ENCODE measurements at places on chromosomes 6 and 20.

- no peak for DNase-seq
Measured at GRCh38 chr20:13276945-13277541, 56.0 kb downstream of the ISM1 start.

DNA sequence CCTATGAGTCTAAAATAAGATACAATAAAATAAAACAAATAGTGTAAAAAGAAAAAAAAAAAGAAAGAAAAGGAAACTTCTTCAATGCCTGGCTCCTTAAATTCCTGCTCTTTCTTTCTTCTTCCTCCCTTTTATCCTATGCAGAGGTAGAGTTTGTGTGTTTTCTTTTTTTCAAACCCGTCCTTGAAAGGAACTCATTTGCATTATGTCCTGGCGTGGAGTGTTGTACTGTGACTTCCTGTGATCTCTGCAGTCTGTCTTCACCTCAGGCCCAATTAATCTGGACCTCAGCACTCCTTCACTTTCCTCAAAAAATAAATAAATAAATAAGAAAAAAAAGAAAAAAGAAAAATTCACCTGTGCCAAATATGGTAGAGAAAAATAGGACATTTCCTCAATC, 541.9 kb upstream of the SPTLC3 start:
- DNase-seq, result no peak

- no peak for DNase-seq
Measured at GRCh38 chr6:133945158-133945557, 7.9 kb upstream of the TBPL1 start.

- no peak for DNase-seq
Measured at GRCh38 chr6:125753218-125753936, 3.9 kb downstream of the HEY2 start.

DNA sequence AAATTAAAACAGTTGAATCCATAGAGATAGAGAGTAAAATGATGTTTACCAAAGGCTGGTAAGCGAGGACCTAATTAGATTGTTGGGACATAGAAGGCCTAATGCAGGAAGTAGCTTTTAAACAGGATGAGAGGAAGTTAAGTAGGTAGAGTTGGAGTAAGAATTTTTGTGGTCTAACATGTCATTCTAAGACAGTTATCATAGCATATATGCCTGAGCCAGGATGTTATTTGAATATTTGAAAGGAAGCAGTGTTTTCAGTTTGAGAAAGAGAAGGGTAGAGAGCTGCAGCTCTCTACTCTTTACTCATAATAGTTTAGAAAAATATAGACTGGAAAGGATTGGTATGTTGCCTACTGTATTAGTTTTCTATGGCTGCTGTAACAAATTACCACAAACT, 121.6 kb downstream of the MEI4 start:
- no peak for DNase-seq

- no peak for DNase-seq
Measured at GRCh38 chr6:149373511-149373910, 26.6 kb upstream of the SUMO4 start.

All from nephron progenitor cell (in vitro differentiated cells).